ENCODE measurements at places on chromosomes 6 and 20.

DNA sequence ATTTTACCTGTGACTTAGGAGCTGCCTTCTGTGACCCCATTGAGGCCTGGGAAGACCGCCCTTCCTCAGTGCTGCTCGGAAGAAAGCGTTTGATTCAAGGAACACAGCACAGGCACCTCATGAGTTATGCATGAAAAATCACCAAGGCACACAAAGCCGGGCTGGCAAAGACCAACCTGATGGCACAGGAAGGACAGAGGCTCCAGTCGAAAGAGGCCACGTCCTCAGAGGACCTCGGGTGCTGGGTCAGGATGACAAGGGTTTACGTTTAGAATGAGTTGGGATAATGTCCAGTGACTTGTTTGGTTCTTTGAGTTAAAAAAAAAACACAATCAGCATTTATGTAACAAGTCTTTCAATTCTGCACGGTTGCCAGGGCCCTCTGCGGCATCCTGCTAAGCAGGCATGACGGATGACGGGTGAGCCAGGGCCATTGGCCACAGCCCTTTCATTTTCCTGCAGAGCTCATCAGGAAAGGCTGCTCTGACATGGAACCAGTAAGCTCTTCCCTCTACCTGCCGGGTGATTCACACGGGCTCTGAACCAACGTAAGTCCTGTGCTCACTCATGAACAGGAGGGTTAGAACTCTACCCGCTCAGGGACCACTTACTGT is 112.8 kb downstream of the DACT2 start:
- DNase-seq: no peak

GRCh38 chr6:32183483-32184083 is 470 bp downstream of the AGER start:
- no peak for DNase-seq

- DNase-seq: no peak
Observed at GRCh38 chr20:36881331-36881730, 5.4 kb downstream of the TLDC2 start.

- DNase-seq: no peak
Observed at GRCh38 chr6:137371634-137372016, 122.6 kb downstream of the OLIG3 start.

- no peak for DNase-seq
Observed at GRCh38 chr20:3577366-3577765, 85.8 kb downstream of the GFRA4 start.

DNA sequence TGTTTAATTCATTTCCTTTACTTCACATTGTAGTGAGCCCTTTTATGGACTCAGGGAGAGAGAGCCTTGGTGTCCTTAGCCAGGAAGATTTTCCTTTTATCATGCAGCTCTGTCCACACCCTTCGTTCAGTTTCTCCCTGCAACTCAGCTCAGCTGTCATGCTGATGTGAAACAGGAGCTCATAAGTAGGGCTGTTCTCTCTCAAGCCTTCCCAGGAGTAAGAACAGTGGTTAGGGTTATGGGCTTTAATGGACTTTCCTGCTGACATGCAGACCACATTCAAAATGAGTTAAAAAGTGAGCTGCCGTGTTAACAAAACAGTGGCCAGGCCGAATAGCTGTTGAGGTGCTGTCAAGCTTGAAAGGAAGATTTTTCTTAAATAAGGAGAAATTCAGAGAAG is 104.1 kb downstream of the BCKDHB start:
- no peak for DNase-seq

GRCh38 chr6:105484238-105485161 is 81.6 kb upstream of the PREP start:
- DNase-seq: no peak

DNA sequence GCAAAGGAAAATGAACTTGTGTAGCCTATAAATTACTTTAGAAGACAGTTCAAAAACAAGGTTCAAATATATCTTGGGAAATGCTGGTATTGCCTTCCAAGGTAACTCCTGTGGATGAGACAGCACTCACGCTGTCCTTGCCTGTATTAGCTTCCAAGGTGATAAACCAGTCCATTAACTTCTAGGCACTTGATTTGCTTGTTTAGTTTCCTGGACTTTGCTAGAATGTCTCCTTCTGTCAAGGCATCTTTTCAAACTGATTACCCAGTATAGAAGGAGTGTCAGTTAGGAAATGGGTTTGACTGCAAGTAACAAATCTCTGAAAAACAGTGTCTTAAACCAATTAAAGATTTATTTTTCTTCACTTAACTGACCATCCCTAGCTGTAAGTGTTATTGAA is 103.4 kb upstream of the SLC22A23 start:
- no peak for DNase-seq

DNA sequence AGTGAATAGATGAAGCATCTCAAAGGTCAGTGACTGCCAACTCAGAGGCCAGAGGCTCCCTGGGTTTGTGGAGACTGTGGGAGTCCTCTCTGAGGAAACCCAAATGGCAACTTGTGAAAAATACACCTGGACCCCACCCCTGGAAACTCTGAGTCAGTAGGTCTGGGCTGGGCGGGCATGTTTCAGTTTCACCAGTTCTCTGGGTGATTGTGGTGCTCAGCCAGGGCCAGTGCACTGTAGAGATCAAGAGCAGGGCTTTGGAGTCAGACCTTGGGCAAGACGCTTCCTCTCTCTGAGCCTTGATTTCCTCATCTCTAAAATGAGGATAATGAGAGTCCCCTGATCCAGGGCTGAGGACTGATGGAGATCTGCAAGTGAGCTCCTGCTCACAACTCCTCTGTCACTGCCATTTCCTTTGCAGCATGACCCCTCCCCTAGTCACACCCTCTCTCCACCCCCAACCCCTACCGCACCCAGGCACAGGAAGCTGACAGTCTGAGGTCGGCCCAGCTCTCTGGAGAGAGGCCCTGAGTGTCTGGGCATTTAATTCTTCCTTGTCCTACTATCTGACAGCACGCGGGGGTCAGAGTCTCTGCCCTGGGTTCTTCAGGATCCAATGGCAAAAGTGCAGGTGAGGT is 5.1 kb downstream of the DEF6 start:
- peak; percentile 75 for DNase-seq

GRCh38 chr20:23386304-23387117 is 24.5 kb downstream of the GZF1 start:
- DNase-seq: no peak

DNA sequence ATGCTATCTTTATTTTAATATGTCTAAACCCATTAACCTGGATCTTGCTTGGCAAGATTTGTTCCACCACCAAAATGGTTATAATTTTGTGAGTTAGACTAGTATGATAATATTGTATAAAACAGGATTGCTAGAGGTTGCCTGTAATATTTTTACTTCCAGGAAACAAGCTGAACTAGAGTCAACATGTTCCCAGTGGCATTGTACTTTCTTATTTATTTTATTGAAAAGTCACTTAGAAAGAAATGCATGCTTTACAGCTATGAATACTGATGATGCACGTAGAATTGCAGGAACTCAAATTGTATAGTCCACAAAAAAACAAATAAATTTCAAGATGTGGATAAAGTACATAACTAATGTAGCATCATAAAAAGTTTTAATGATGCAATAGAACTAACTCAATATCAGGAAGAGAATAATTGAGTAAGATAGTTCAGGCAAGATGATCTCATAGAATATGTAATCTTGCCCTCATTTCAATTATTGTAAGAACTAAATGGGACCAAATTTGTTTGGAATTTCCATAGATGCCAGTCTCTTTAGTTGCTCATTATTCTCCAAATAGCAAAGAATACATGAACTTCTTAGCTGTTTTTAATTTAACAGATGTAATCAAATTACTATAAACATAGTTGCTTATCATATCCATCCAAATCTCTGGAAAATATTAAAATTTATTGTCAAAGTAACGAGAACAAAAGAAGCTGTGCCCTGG is 451.8 kb downstream of the COL12A1 start:
- no peak for DNase-seq

GRCh38 chr6:101936516-101936915 is 543.0 kb downstream of the GRIK2 start:
- DNase-seq: no peak

- no peak for DNase-seq
Observed at GRCh38 chr6:138645976-138646640, 127.5 kb upstream of the CCDC28A start.

- DNase-seq: no peak
Observed at GRCh38 chr6:168905451-168906090, 348.1 kb downstream of the THBS2 start.

Measured in stimulated activated CD4-positive, alpha-beta T cell treated with anti-CD3 and anti-CD28 coated beads, Interleukin-1b, Interleukin-23, amount 100 ng/mL, for 4 hours (primary cell).